ENCODE measurements at places on chromosomes 3 and 15.

DNA sequence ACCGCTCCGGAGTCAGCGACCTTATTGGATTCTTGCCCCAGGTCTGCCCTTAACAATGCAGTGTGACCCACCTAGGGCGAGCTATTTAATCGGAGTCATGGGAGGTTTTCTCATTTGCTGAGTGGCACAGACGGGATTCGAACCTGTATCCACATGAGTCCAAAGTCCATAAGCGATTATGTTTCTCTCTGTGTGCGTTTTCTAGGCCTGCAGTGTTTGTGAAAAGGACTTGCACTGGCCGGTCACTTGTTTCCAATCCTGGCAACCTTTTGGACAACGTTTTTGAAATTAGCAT, 691 bp upstream of the HDGFL3 start:
- no peak for DNase-seq

DNA sequence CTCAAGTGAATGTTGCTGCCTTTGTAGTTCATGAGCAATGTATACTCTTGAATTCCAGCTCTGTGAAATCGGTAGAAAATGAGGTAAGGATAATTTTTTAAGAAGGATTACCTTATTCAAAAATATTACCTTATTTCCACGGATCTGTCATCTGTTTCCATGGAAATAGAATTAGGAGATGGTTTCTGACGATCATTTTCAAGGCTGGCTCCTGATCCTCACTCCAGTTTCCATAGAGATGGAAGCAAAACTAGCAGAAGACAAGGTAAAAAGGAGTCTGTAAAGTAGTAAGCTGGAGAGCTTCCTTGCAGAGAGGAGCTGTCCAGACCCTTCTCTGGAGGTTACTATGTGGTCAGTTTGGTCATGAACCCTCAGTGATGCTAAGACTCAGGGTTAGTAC, 55.5 kb downstream of the CACNA2D3 start:
- no peak for DNase-seq

DNA sequence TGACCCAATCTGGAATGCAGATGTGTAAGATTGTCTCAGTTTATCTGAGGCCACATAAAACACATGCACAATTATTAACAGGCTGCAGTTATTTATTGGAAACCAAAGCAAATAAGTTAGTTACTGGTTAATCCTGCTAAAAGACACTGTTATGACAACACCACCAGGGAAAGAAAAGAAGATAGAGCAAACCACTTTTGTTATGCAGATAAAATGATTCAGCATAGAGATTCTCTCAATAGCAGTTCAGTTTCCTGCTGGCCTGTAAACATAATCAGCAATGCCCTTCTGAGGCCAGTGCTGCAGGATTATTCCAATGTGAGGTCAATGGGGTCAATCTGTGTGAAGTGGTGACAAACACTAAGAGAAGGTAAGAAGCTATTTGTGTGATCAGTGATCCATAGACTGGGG, 244.4 kb downstream of the ZBTB20 start:
- DNase-seq: no peak

DNA sequence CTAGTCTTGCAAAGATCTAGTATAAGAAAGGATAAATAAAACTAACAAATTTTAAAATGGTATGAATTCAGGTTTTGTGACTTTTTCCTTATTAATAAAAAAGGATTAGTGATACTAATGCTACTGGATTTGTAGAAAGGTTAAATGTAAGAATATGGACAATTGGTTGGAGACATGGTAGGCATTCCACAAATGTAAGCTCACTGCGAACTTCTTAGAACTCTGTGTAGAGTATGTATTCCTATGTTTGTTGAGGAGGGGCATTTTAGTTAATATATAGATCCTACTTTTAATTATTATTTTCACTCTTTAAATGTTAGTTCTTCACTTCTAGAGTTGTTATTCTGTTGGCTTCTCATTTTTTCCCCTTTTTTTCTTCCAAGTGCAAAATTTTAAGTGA, 414.3 kb downstream of the RBMS3 start:
- no peak for DNase-seq

DNA sequence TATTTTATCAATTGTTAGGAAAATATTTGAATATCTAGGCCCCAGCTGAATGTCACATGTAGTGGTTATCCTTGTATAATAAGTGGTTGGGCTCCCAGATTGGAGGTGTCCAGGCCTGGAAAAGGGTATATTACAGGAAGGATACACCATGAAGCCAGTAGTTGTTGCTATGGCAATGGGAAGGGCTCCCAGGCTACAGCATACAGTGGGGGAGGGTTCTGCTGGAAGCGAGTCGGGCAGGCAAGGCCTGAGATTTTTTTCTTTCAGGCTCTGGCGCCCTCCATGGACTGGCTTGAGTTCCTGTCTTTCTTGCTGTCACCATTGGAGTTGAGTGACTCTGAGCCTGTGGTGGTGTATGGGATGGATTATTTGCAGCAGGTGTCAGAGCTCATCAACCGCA, 8.9 kb downstream of the ECE2 start:
- no peak for DNase-seq

DNA sequence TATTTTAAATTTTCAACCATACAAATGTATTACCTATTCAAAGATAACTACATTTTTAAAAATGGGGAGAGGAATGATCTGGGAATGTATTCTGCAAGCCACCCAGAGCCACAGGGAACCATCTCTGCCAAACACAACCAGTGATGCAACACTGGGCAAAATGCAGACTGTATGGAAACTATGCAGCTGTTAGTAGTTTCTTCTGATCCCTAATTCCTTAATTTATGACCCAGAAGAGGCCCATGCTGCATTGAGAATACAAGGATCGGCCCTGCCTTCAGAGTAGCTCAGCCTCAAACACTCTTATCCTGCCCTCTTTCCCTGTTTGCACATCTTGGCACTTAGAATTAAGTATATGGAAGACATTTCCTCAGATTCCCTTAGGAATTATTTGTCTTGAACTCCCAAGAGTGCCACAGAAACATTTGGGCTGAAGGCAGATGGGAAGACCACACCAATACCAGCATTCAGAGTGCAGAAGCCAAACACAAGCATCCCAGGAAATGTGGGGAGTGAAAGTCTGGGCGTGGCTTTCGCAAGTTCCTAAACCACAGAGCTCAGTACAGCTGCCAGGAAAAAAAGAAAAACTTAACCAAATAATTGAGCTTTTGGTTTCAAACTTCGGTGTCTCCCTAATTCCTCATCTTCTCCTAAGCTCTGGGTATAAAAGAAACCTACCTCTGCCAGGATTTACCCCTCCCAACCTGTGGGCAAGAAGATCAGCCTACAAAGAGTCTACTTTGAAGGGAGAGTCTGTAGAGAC, 5.3 kb downstream of the SNUPN start:
- DNase-seq: no peak

- DNase-seq: no peak
Observed at GRCh38 chr3:67745296-67745695, 90.9 kb upstream of the SUCLG2 start.

GRCh38 chr15:70051948-70052633, 45.6 kb downstream of the TLE3 start:
- no peak for DNase-seq

GRCh38 chr15:77607111-77607893, 25.4 kb downstream of the LINGO1 start:
- DNase-seq: no peak

GRCh38 chr15:72421484-72421883, 23.4 kb downstream of the TMEM202 start:
- DNase-seq: no peak
